ENCODE measurements at places on chromosomes 13 and 19.

GRCh38 chr13:94968757-94969086 lies 256.4 kb upstream of the SOX21 start:
- no peak for DNase-seq

GRCh38 chr13:51437550-51438127 lies 15.2 kb downstream of the INTS6 start:
- DNase-seq: no peak

DNA sequence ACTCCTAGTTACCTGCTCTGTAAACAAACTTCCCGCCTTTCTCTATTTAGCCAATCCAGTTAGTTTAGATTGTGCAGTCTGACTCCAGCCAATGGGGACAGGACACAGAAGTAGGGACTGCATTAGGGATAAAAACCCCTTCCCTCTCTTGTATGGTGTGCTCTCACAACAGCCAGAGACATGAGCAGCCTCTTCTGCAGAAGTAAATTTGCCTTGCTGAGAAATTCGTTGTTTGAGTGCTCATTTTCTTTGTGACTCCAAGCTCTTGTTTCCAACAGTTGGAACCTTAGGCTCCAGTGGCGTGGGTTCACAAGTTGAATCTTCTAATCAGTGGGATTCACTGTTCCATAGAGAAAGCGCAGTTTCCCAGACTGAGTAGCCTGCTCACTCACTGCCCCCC lies 66.1 kb downstream of the ZNF93 start:
- no peak for DNase-seq

- DNase-seq: no peak
Observed at GRCh38 chr13:24176351-24177101, 16.0 kb downstream of the SPATA13 start.

GRCh38 chr19:10730932-10731331 lies 13.1 kb downstream of the DNM2 start:
- DNase-seq: no peak

DNA sequence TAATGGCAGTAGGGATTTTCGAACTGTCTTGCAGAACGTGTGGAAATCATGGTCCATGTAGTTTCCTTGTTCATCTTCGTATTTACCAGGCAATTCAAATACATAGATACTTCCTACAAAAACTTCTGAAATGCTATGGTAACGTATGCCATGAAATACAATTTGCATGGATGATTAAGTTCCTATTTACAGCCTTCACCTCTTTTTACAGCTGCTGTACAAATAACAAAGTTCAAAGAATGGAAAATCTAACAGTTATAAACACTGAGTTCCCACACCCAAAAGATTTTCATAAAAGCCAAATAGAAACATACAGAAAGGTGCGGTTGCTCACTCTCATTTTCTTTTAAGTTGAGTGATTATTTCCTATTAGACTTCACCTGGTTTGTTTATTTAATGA lies 115.8 kb upstream of the TNFSF11 start:
- DNase-seq: no peak

- DNase-seq: no peak
Observed at GRCh38 chr19:1650650-1651567, 1.5 kb downstream of the TCF3 start.

DNA sequence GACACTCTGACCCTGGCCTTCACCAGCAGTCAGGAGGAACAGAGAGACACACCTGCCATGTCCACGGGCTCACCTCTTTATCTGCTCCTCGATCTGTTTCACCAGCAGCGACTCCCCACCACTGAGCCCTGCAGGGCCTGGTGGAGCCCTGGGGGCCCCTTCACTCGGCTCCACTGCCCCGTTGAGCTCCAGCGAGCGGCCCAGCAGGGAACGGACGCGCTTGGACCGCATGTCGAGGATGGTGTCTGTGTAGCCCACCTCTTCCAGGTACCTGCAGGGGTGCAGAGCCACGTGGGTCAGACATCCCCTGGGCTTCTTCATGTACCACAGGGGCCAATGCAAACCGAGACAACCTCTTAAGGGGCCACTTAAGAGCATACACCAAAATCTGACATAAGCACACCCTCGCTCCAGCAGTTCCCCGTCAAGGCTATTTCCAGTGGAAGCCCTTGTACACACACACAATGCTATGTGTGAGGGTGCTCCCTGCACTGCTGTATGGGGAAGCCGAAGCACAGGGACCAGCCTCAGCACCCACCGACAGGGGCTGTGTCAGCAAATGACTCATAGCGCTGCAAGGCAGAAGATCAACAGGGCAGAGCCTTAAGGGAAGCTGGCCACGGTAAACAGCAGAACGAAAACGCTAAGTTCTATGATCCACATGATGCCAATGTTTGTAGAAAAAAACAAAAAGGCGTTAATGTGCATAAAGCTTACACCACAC lies 12.7 kb upstream of the FKRP start:
- no peak for DNase-seq

DNA sequence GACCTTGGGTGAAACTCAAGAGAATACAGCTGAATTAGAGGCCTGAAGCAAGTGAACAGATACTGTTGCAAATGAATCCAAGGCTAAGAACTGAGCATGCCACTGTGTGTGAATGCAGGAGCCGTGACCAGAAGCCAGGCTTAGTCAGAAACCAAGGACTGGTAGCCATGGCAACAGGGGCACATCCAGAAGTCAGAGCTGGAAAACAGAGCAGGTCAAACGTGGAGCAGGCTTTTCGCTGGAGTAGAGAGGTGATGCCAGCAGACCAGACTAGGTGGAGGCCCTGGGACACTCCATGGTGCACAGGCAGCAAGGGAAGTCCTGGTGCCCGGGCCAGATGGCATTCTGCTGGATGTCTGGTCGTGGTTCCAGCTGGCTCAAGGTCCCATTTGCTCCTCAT lies 564.1 kb downstream of the PCDH9 start:
- peak; percentile 34 for DNase-seq

- DNase-seq: no peak
Observed at GRCh38 chr19:10514211-10515145, 2.8 kb downstream of the S1PR5 start.

DNA sequence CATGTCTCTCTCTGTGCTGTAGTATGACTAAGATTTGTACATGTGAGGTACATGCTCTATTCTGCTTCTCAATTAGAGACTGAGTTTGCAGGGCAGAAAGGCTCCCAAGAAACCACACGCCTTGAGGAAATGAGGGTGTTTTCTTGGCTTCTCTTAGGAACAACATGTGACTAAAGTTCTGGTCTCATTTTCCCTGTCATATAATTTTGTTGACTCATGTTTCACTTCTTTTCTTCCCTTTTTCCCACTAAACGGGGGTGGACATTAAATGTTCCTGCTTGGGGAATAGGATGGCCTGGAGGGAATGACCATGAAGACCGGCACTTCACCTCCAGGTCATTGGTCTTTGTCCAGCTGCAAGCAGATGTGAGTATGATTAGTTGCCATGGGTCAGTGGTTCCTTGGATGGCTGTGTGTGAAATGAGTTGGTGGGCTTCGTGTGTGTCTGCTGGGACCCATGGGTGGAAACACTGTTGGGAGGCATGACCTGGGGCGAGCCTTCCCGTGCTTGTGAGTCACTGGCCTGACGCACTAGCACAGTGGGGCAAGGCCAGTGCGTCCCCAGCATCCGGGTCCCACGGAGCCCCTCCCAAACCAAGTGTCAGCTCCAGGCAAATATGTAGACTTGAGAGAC lies 56.6 kb downstream of the COL4A1 start:
- peak; percentile 66 for DNase-seq

DNA sequence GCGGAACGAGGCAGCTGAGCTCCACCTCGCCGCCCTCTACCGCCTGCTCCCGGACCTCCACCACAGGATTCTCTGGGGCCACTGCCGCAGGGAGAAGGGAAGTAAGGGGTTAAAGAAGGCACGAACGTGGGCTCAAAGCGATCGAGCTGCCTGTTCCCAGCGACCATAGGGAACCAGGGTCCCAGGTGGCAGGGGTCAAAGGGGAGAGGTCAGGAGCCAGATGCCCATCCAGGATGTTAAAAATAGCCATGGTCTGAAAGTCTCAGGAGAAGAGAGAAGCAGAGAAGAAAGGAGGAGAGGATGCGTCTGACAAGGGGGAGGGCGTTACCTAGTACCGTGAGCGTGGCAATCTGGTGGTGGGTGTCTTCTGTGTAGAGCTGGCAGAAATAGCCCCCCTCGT lies 7.4 kb upstream of the ZNF428 start:
- no peak for DNase-seq

DNA sequence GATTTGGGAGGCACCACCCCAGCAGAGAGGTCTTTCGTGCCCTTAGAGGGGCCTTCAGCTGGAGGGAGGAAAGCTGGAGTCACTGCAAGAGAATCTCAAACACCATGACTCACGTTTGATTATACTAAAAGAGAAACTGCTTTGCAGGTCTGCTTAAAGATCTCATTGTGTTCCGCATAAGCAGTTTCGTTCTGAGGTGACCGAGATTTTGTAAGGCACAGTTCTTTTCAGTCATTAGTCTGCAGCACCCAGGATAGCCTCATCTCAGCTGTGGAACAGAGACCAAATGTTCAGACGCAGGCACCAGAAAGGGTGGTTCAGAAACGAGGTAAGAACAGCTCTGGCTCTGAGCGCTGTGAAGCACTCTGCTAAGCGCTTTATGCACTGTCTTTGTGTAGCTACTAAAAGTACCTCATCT lies 71.2 kb upstream of the GTF3A start:
- DNase-seq: no peak

DNA sequence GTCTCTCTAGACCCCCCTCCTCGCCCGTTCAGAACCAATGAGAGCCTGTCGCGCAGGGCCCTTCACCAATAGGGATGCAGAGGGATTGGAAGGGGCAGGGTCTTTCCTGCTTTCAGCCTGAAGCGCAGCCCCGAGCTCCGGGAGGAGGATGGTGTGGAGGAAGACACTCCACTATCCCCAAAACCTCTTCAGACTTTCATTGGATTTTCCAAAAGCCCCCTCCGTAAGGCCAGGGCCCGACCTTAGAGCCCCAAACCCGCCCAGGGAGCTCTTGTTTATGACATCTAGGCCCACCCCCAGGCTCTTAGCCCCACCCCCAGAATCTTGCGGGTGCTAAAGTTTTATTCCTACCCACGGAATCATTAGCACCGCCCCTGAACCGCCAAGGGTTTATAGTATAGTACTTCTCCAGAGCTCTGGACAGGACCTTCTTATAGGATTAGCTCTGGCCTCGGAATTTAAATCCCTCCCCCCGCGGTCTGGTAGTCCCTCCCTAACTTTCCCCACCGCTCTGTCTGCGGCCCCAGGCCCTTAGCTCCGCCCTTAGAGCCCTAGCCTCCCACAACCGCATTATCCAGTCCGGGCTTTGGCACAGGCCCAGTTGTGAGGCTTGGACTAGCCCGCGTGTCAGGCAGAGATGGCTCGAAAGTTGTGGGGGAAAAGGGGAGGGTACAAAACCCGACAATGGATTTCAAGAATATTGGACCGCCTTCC lies 6.6 kb upstream of the EML2 start:
- no peak for DNase-seq

DNA sequence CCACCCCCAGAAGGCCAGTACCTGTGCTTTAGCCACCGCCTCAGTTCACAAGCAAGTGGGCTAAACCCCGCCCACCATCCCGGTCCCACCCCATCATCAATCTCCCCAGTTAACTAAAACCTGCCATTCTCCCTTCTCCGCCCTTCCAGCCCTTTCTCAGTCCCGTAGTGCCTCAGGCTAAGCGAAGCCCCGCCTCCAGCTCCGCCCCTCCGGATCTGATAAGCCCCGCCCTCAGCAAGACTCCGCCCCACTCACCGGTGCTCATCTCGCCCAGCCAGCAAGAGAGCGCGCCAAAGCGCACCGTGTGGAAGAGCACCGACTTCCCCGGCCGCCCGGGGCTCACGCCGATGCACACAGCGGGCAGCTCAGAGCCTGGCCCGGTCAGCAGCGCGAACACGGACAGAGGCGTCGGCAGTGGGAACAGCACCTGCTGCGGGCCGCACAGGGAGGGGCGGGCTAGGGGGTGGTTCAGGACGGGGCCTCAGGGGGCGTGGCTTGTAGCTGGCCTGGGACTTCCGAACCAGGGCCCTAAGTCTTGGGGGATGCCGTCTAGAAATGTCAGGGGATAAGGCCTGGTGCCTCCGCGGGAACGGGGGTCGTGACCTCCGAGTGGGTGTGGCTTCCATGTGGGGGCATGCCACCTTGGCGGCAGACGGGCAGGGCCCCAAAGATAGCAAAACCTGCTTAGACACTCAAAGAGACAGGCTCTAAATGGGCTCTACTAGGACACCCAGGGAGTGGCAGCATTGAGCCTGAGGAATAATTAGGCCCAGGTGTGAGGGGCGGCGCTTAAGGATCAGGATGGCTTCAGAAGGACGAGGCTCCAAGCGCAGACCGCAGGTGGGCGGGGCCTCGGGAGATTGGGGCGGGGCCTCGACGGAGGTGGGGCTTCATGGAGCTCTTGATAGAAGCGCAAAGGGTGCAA lies 21.4 kb downstream of the MAP4K1 start:
- DNase-seq: no peak
